ENCODE measurements at places on chromosomes 4 and X. TPM values are rescaled to one million over a fixed set of nuclear protein-coding genes. Genes with fewer than 3 reads are reported as not detected.

- DNase-seq = no peak
Measured at GRCh38 chr4:92658318-92658717, 354.6 kb downstream of the GRID2 start.

DNA sequence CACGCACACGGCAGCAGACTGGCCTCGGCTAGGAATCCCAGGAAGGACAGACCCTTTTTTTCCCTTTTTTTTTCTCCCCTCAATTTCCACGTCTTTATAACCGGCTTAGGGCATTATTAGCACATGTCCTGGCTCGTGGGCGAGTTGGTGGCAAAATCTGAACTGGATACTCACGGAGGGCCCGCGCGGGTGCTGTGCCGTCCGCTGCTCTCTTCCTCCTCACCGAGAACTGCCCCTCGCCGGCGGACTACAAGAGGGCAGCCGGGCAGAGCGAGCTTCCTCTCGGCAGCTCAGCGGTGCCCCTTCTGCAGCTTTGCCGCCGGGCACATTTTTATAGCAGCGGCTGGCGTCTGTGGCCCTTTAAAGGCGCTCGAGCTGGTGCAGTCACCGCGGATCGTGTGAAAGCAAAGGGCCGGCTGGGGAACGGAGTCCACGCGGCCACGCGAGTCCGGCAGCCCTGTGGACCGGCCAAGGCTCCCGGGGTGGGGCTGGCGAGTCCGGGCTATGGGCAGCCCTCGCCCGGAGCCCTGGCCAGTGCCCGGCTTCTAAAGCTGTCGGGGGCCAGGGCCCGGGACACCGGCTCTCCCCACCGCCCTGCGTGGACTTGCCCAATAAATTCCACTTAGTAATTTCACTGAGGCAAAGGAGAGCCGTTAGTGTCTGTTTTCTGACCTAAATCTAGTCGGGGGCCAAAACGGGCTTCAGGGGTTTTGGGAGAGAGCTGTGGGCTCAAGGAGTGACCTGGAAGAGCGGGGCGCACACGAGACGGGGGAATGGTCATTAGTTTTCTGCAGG, 1.3 kb upstream of the CITED1 start:
- peak; percentile 28 for DNase-seq

DNA sequence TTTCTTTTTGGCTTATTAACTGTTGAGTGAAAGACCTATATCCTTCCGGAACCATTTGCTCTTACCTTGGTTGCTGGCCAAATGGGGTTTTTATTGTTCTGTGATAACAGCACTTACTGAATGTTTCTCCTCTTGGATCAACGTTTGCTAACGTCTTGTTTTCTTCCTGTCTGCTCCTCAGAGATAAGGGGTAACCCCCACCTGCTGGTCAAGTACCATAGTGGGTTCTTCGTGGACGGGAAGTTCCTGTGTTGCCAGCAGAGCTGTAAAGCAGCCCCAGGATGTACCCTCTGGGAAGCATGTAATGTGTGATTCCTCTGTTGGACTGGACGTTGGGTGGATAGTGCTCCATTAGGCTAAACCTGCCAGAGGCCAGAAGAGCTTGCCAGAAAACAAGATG, 15.3 kb downstream of the BMX start:
- no peak for DNase-seq

GRCh38 chr4:145709843-145710242, 29.9 kb downstream of the C4orf51 start:
- DNase-seq = peak; percentile 78

The GC gene
- total RNA-seq = not detected

The USP26 gene
- not detected for total RNA-seq

GRCh38 chr4:5337731-5338130, 286.5 kb downstream of the STK32B start:
- DNase-seq = no peak

- DNase-seq = peak; percentile 5
Measured at GRCh38 chr4:63717384-63717783, 691.9 kb downstream of the TECRL start.

- no peak for DNase-seq
Measured at GRCh38 chrX:115233497-115234455, at the start of gene LRCH2. LRCH2 (minus strand) TSS chrX:115234096; CDS start chrX:115234041, 55 bp downstream.

The EVC2 gene
- 14.7 TPM for total RNA-seq

DNA sequence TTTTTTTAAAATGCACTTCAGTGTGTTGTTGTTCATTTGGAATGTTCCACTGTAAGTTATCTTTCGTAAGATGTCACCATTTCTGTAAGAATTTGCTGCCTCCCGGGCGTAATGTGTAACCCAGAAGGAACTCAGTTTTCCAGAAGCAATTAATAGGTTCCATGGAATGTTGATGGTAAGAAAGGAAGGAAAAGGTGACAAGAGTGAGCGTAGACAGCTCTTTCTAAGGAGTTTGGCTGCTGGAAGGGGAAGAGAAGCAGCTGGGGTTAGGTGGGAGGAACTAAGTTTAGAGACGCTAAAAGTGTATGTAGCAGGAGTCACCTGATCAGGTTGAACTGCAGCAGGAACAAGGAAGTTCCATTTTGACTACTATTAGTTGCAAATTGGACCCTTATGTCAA, 35.9 kb downstream of the PNMA5 start:
- no peak for DNase-seq

DNA sequence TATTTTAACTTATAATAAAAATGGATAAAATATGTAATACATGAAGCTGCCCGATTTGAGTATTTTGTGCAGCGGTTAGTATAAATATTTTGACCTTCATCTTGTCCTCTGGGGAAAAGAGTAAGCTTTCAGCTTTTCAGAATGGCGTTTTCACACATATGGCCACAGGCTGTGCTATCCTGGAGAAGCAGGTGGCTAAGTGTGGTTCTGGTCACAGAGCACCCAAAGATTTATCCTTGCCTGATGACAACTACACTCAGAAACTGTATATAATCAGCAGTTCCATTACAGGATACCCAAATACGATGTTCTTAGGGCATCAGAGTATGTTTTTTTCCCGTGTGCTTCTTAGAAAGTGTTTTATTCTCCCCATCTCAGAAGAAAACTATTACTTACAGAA, 42.3 kb upstream of the ANK2 start:
- no peak for DNase-seq

GRCh38 chr4:33914386-33914785, 2329.9 kb downstream of the ARAP2 start:
- DNase-seq = no peak

DNA sequence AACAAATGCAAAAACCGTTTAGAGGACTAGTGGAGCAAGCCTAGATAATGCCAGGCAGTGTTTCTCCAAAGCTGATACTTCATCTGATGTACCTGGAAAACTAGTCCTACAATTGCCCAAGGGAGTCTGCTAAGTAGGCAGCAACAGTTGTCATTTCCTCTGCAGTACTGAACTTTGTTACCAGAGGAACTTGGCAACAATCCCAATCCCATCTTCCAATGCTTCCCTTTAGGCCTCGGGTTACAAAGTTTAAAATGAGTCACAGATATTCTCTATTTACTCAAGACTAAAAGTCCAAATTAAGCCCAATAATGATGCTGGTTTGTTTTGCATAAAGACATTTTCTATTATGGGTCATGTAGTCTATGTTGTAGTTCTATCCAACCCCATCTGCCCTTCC, 120.0 kb upstream of the GLRA2 start:
- DNase-seq = no peak

DNA sequence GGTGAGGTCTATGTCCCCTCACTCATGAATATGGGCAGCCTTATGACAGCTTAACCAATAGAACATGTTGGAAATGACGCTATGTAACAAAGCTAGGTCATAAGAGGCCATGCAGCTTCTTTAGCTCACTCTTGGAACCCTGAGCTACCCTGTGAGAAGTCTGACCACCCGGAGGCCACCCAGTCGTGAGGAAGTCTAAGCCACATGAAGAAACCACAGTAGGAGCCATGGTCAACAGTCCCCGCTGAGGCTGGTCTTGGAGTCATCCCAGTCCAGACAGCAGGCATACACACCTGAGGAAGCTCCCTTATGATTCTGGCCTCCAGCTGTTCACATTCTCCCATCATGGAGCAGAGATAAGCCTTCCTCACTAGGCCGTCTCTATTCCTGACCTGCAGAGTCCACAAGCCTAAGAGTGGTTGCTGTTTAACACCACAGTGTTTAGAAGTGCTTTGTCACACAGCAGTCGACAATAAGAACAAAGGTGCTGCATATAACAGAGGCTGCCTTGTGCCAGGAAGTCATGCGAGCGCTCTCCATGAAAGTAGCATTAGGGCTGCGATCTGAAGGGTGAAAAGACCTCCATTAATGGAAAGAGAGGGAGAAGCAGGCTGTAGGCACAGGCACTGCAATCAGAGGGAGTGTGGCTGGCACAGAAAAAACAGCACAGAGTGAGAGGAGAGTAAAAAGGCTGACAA, 38.2 kb downstream of the TSPAN5 start:
- DNase-seq = no peak

- DNase-seq = no peak
Measured at GRCh38 chr4:187687697-187688096, 307.9 kb upstream of the ZFP42 start.

Measured in kidney epithelial cell (primary cell).